Activated CD8-positive, alpha-beta memory T cell treated with anti-CD3 and anti-CD28 coated beads for 4 hours (primary cell): ENCODE measurements at places on chromosomes 3 and 15.

DNA sequence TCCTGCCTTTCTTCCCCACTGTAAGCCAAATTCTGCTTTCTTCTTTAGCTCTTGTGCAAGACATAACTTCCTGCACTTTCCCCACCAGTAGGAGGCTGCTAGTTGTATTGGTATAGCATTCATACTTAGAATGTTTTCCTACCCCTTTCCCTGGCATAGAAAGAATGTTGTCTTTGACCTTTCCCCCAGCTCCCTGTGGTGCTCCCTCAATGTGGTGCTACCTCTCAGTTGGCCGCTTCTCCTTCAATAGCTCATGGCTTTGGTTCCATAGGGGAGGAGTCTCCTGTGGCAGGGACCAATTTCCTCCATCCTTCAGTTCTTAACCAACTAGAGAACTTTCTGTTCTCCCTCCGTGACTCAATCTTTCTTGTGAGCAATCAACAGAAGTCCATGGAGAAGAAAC is 67.5 kb upstream of the AKAP13 start:
- DNase-seq: no peak

DNA sequence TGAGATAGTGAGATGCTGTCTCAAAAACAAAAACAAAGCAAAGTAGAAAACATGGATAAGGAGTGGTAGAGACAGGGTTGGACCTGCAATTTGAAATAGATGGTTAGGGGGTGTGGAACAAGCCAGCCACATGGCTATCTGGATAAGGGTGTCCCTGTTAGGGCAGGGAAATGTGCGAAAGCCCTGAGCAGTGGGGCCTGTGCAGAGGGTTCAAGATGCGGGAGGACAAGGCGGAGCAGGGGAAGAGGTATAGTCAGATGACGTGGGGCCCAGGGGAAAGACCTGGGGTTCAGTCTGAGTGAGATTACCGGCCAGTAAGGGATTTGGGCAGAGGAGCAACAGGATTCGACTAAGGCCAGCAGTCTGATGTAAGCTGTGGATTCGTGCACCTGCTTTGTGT is 18.4 kb upstream of the NR2E3 start:
- DNase-seq: no peak

- DNase-seq: no peak
These were observed 36.6 kb upstream of the UBL7 start for GRCh38 chr15:74497584-74497983.

DNA sequence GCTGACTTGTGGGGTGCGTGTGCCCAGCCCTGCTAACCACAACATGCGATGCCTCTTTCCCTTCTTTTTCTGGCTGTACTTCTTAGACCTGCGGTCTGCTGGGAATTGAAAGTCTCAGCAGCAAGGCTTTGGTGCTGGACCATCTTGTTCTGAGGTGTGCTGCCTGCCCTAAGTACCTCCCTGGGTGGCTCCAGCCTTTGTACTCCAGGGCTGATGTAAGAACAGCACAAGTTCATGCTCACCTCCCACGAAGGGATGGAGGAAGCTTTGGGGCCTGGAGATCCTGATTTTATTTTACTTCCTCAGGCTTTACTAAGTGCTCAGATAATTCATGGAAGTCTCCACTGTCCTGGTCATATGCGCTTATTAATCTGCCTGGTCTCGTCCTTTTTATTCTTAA is 28.9 kb downstream of the FAM43A start:
- no peak for DNase-seq

DNA sequence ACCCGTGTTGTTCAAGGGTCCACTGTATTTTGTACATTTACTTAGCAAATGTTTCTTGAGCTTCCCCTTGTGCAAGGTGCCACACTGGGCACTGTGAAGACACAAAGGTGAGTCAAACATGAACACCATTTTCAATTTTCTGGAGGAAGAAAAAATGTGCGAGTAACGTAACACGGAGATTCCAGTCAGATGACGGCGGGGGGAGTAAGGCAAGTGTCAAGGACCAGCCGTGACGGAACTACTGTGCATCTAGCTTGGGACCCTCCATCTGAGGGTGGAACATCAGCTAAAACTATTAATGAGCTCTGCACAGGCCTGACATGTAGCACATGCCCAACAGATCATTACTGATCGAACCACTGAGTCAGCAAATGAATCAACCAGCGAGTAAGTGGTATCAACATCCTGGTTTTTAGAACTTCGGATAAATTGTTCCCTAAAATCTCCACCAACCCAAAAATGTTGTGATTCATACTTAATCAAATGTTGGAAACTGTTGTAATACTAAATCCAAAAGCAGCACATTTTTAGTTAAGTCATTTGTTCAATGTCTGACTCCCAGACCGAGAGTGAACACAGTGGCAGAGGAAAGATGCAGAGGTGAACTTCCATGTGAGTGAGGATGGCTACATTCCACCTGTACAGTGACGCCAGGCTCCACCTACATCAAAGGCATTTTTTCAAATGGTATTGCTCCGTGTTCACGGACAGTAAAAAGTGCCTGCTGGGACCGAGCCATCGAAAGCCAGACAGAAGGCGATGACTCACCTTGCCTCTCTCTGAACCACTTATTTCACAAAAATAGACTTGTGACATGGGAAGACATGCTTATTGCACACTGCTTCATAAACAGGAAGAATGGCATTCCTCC is 172.2 kb downstream of the ATP10A start:
- DNase-seq: no peak

DNA sequence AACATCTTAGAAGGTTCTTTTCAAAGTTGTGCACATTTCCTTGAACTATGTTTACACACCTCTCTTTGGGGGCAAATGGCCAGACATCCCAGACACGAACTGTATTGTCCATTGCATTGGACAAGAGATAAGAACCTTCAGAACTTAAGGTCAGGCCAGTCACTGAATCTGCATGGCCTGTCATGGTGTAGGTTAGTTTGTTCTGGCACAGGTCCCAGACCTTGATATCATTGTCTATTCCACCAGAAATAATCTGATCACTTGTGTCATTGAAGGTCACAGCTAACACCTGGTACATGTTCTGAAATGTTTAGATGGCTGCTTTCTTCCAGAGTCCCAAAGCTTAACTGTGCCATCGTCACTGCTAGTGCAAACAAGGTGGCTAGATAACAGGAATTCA is 55.7 kb downstream of the KCNAB1 start:
- DNase-seq: no peak

DNA sequence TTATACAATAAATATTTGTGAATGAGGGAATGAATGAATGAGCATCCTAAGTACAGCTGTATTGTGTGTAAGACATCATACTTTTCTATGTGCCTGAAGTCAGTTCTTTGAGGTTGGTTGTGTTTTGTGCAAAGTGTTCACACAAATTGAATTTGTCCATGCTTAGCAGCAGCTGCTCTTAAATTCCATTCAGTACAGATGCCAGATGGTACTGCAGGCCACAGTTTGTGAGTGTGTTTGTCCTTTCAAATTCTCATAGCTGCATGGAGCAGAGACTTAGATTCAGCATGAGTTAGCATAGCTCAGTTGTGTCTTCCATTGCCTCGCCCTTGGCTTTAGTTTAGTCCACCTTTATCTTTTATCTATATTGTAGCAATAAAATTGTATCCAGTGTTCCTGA is 3.8 kb upstream of the ZNF385D start:
- DNase-seq: no peak

DNA sequence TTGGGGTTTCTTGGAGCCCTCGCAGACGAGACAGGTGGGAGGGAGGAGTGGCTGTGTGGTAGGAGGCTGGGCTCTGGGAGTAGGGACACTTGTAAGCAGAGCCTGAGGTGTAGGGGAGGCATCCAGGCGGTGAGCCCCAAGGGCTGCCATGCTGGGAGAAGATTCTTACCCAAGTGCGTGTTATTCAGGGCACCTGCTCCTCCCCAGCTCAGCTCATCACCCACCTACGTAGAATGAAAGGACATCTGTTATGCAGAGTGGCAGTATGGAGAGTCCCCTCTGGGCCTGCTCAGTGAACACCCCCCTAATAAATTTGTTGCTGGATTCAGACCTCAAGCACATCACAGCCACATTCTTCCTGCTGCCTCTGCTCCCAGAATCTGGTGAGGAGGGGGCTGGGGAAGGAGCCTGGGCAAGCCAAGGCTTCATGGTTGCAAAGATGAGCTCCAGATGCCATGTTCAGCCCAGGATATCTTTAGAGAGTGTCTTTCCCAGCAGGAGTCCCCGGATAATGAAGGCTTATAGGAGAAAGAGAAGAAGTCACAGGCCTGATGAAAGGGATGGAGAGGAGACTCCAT is 261.8 kb downstream of the EPHB1 start:
- no peak for DNase-seq

GRCh38 chr3:118479376-118479775 is 555.3 kb downstream of the IGSF11 start:
- no peak for DNase-seq

DNA sequence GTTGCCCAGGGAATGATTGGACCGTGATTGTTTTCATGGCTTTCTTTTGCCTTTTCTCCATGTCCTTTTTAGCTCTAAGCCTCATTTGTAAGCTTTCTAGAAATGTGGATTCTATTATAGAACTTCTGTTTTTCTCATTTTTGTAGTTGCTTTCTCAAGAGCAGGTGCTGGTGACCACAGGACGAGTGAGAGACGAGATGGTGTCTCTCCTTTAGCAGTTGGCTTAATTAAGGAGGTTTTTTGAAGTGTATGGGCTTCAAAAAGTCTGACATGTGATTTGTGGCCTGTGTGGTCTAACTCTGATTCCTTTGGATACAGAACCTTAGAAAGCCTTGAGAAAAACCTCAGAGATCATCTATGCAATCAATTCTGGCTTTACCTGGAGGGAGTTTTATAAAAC is 292.8 kb downstream of the LPP start:
- no peak for DNase-seq

GRCh38 chr3:67691926-67692325 is 37.5 kb upstream of the SUCLG2 start:
- DNase-seq: no peak

DNA sequence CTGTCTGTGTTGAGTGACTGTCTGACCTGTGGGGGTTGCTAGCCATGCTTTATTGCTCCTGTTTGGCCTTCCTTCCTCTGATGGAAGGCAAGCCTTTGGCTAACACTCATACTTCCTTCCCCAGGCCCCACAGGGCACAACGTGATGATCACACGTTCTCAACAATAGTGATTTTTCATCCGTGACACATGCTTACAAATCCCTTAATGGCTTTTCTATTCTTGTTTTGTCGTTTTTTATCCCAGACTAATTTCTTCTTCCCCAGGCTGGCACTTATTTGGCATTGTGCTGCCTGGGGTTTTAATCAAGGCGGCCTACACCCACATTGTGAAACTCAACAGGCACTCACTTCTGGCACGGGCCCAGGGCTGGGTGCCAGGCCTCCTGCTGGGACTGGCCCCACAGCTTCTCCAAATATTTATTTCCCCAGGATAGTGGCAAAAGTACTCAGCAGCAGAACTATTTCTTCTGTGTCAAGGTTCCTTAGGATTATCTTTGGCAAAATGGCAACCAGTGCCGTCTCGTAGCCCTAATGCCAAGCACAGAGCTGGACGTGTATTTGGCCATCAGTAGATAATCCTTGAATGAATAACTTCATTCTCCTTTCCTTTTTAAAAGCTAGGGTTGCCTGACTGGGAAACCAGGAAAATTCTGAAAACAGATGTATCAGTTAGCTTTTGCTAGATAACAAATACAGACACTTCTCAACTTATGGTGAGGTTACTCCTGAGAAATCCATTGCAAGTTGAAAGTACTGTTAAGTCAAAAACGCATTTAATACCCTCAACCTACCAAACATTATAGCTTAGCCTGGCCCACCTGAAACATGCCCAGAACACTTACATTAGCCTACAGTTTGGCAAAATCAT is 30.6 kb downstream of the CMTM7 start:
- no peak for DNase-seq

- no peak for DNase-seq
These were observed 33.6 kb upstream of the APH1B start for GRCh38 chr15:63243776-63244175.

DNA sequence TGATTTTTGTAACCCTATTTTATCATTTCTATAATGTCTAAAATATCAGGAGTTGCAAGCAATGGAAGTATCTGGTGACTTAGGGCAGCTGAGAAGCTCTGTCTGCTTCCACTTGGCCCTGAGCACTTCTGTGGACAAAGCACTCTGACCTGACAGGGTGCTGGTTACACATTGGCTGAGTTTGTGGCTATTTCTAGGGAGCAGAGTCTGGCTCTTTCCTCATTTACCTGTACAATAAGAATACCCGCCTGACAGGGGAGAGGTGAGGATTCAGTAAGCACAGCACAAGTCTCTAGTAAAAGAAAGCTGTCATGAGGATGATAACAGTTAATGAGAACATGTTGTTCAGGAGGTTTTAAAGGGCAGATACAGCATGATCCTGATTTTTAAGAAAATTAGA is 33.3 kb upstream of the SPESP1 start:
- no peak for DNase-seq

GRCh38 chr3:155080692-155081091 is 573 bp downstream of the MME start:
- no peak for DNase-seq

DNA sequence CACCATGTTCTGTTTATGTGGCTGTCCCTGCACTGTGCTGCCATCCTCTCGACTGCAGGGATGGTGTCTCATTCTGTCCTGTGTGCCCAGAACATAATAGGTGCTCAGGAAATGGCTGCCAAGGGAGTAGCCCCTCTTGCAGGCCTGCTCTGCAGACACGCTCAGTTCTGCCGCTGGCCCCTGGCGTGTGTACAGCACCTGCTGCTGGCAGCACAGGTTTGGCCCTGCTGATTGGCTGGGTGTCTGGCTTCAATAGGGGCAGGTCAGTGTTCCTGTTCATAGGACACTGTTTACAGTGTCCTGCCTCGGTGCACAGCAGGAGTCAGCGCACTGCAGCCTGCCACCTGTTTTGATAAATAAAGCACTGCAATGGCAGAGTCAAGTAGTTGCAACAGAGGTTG is 146.9 kb downstream of the DNAJB8 start:
- DNase-seq: no peak

- no peak for DNase-seq
These were observed 98.2 kb upstream of the RASGRP1 start for GRCh38 chr15:38662805-38663204.

- DNase-seq: no peak
These were observed 14.5 kb upstream of the DCP1A start for GRCh38 chr3:53361852-53362251.

DNA sequence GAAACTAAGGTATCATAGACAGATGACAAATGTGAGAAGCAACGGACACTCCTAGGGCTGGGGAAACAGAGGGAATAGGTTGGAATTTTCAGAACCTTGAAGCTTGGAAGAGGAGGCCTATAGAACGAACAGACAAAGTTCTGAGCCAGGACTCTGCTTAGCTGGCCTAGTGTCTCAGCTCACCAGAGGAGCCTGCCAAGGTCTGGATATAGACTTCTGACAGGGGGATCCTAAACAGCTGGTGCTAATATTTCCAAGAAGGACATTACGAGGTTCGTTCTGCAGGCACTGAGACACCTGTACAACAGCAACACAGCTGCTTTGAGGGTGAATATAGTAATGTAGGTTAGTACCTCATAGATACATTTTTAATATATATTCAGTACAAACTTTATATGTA is 266.3 kb downstream of the CHL1 start:
- DNase-seq: no peak
